IMR-90 (cell line): ENCODE measurements at places on chromosomes 2 and 18.
A peak's percentile ranks its signal among the peaks of the same experiment; 100 is the strongest.

DNA sequence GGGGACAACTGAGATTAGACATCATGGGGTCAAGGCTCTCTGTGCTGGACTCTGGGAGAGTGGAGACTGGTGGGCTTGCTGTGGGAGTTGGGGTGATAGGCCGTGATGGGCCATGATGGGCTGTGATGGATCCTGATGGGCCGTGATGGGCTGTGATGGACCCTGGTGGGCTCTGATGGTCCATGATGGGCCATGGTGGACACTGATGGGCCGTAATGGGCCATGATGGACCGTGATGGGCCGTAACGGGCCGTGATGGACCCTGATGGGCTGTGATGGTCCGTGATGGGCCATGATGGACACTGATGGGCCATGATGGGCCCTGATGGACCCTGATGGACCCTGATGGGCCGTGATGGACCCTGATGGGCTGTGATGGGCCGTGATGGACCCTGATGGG lies 18.5 kb downstream of the LPIN1 start:
- DNase-seq: no peak

GRCh38 chr2:217980591-217980990 lies 22.2 kb downstream of the TNS1 start:
- no peak for DNase-seq

DNA sequence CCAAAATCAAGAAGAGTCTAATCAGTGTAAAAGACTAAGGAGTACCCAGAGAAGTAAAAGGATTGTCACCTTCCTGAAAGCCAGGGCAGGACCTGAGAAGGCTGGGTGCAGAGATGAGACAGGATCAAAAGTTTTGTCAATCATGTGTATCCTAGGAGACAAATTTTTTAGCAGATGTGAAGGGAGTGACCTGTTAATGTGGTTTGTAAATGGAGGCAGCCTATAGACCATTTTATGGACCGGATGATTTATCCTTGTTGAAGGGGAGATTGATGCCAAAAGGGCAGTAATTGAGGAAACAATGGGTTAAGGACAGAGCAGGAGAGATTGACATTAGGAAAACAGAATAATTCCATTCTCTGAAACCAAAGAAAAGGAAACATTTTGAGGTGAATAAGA lies 813 bp downstream of the NDC80 start:
- no peak for DNase-seq

GRCh38 chr2:46257476-46257875 lies 39.7 kb upstream of the EPAS1 start:
- DNase-seq: peak; percentile 78

- DNase-seq: no peak
These were observed 5.5 kb downstream of the UBE2E3 start for GRCh38 chr2:180985771-180986395.
